ENCODE measurements at places on chromosomes 1 and 21.

DNA sequence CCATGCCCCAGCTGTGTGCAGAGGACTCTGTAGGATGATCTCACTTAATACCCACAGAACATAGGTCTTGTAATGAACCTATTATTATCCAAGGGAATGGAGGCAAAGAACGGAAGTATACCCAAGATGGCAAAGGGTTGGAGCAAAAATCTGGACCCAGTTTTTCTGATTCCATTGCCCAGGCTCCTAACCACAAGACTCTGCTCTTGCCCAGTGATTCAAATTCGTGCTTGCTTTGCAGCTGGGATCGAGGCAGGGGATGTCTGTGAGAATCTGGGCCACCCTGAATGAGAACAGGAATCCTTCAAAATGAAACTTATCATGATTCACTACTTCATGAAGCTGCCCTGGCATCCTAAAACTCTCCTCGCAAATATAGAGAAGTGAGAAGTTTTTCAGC lies 97.5 kb upstream of the KCNJ6 start:
- DNase-seq: no peak

- no peak for DNase-seq
Measured at GRCh38 chr1:32766328-32766972, 50.7 kb downstream of the YARS1 start.

DNA sequence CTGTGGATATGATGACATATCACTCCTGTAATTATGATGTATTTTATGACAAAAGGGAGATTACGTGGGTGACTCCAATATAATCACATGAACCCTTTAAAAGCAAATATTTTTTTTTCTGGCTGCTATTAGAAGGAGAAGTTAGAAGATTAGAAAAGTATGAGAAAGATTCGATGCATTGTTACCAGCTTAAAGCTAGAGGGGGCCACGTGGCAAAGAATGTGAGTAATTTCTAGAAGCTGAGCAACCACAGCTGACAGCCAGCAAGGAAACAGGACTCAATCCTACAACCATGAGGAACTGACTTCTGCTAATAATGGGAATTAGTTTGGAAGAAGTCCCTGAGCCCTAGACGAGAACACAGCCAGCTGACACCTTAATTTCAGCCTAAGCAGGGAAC lies 56.3 kb upstream of the C1orf87 start:
- DNase-seq: no peak

- peak; percentile 85 for DNase-seq
Measured at GRCh38 chr1:37474046-37474696, at the start of gene ZC3H12A. Gene ZC3H12A, plus strand, starts transcription at chr1:37474580. Its CDS starts 917 bp downstream, at chr1:37475497.

DNA sequence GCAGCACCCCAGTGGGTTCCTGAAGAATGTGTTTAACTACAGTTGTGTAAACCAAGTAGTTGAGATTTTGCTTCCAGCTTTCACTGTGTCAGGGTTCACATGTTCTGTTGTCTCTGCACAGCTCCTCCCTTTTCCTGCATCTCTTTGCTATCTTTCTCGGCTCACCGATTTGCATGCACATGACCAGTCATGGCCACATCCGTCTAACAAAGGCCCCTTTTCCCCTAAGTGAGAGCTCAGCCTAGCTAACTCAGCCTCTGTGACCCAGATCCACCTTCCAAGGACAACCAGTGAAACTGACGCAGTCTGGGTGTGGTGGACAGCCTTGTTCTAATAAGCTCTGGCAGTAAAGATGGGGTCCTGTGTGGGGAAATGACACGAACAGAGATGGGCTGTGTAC lies 101.1 kb downstream of the ZP4 start:
- DNase-seq: no peak

DNA sequence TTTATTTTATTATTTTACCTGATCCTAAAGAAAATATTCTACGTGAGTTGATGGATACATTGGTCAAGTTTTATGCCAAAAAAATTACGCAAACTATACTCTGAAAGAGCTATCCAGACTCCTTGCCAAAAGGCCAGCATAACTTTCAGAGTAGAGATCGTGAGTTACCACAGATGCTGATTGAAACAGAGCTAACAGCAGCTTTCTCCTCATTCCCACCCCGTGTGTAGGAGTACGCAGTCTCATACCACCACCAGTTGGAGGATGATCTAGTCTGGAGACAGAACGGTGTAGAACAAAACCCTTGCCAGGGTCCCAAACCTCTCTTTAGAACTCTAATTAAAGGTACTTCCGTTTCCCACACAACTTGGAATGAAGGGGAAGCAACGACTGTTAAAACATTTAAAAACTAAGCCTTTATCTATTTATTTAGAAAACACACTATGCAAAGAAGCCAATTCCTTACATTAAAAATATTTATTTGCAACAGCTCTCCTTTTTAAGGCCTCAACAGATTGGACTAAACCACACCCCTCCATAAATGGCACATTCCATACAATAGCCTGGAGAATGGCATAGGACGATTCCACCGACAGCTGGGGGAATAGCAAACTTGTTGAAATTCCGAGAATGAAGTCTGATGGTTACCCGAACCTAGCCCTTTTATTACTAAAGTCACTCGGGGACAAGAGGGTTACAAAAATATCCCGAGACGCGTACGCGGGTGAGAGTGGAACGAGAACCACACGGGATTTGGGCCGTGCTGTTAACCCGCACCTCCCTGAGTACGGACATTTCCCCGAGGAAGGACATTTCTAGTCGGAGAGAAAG lies 1.4 kb downstream of the NUCKS1 start:
- DNase-seq: no peak
